ENCODE measurements at places on chromosomes 16 and 17.

DNA sequence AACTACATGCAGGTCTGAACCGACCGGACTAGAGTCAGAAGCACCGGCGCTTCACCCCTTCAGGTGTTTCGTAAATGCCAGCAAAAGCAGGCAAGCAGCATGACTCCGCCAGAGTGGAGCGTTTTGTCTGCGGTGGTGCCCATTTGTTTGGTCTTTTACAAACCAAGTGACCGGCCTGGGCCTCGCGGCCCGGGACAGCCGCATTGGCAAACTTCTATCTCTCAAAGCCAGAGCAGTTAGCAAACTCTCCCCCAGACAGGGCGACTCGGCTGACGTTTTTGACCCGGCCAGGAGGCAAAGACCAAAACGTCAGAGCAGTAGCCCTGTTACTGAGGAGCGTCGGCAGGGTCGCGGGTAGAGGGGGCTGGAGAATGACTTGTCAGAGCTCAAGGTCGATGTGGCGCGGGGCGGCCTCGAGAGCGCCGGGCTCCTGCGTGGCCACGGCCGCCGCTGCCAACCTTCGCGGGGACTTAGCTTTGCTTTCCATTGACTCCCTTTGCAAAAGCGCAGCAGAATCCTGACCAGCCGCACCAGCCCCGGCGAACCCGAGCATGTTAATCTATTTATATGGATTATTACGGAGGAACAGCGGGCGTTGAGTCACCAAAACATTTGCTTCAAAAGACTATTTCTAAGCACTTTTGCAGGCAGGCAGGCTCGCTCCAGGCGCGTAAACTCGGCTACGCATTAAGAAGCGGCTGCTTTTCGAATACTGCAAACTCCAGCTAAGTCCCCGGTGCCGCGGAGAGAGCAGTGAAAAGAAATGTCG lies 763 bp upstream of the SOX9 start:
- peak; percentile 64 for DNase-seq

DNA sequence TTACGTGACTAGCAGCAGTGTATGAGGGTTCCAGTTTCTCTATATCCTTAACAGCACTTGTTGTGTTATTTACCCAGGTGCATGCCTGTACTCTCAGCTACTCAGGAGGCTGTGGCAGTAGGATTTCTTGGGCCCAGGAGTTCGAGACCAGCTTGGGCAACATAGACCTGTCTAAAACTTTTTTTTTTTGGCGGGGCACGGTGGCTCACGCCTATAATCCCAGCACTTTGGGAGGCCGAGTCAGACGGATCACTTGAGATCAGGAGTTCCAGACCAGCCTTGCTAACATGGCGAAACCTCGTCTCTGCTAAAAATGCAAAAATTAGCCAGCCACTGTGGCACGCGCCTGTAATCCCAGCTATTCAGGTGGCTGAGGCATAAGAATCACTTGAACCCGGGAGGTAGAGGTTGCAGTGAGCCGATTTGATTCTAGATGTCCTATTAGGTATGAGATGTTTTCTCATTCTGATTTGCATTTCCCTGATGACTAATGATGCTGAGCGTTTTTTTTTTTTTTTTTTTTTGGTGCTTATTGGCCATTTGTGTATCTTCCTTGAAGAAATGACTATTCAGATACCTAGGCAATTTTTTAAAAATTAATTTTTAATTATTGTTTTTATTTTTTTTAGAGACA lies 13.4 kb downstream of the CASC3 start:
- DNase-seq = no peak

DNA sequence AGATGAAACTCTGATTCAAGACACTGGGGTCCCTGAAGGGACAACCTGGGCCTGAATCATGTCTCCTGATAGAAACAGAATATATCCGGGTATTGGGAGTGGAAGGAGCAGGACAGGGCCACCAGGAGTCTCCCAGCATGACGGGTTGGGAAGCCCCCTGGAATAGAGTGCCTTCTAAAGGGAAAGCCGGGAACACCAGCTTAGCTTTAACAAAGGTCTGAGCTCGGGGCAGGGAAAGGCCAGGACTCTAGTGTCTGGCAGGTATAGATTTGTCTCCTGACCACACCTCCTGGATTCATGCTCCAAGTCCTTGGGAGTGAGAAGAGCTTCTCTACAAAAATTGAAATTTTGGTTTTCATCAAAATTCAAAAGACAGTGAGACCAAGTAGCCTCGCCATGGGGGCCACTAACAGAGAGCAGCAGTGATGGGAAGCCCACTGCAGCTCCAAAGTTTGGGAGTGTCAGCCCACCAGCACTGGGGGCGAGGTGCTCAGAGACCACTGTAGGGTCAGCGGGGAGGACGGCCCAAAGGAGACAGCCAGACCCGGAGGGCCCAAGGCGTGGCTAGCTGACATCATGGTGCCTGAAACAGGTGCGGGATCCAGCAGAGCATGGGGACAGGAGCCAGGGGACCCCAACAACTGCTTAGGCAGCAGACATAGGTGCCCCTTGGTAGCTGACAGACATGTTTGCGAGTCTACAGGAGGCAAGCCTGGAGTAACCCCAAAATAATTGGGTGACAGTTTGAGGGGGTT lies 81.0 kb downstream of the C16orf78 start:
- no peak for DNase-seq

DNA sequence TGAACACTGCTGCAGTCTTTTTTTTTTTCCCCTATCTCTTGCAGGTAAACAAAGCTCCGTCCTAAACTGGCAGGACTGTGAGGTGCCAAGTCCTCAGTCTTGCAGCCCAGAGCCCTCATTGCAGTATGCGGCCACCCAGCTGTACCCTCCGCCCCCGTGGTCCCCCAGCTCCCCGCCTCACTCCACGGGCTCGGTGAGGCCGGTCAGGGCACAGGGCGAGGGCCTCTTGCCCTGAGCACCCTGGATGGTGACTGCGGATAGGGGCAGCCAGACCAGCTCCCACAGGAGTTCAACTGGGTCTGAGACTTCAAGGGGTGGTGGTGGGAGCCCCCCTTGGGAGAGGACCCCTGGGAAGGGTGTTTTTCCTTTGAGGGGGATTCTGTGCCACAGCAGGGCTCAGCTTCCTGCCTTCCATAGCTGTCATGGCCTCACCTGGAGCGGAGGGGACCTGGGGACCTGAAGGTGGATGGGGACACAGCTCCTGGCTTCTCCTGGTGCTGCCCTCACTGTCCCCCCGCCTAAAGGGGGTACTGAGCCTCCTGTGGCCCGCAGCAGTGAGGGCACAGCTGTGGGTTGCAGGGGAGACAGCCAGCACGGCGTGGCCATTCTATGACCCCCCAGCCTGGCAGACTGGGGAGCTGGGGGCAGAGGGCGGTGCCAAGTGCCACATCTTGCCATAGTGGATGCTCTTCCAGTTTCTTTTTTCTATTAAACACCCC lies 13.8 kb downstream of the IL34 start:
- no peak for DNase-seq

GRCh38 chr16:10136916-10137315 lies 45.3 kb downstream of the GRIN2A start:
- no peak for DNase-seq

DNA sequence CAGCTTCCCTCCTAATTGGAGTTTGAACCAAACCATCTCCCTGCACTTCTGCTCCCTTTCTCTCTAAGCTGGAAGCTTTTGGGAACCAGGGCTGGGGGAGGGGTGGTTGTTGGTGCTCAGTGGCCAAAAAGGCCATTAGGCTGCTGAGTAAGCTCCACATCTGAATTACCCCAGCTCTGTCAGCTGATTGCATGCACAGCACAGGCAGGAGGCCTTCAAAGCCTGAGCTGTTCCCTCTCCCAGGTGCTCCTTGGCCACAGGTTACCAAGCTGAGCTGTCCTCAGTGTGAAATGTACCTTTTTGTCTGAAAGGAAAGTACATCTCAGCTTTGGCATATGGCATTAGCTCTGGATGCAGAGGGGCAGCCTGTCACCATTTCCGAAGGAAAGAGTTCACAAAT lies 6.2 kb upstream of the TBKBP1 start:
- no peak for DNase-seq

DNA sequence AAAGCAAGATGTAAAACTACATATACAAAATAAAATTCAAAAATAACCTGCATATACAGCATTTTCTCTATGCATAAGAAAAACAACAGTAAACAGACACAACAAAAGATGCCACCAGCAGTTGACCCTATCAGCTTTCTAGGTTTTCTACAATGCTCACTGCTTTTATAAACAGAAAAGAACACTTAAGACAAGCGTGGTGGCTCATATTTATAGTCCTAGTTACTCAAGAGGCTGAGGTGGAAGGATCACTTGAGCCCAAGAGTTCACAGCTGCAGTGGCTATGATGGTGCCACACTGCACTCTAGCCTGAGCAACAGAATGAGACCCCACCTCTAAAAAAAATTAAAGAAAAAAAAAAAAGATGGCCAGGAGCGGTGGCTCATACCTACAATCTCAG lies 46.5 kb upstream of the ATP2A3 start:
- DNase-seq = no peak

DNA sequence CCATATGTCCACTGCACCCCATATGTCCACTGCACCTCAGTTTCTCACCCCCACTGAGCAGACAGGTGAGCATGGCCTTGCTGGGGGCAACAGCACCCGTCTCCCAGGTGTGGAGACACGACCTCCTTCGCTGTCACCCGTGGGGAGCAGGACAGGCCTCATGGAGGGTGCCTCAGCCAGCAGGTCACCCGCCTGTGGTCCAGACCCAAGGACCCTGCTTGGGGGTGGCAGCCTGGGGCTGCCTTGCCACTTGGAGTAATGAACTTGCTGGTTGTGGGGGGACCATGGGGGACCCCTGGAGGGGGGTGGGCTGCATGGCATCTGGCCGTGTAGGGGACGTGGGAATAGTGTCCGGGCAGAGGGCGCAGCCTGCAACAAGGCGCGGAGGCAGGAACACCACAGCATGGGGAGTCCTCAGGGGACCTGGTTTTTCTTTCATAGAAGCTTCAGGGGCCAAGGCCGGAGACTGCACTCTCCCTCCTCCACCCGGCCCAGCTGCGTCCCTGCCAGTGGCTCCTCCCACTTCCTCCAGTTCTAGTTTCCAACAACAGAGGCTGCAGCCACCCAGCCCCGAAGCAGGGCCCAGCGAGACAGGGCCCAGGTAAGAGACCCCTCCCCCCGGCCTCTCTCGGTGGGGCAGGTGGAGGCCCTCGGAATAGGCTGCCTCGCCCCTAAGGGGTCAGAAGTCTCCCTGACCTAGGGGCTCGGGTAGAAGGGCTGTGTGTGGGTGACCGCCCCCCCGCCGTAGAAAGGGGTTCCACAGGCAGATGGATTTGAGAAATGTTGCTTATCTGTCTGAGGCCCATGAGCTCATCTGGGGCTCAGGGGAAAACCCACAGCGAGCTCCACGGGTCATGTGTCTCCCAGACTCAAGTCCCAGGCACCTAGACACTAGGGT lies at the start of gene NHLRC4:
Gene NHLRC4, plus strand, starts transcription at position 531 of the 898 bp plus-strand sequence. CDS start 1,043 bp downstream, outside the sequence.
- DNase-seq = peak; percentile 87

- no peak for DNase-seq
Measured at GRCh38 chr17:44552361-44552760, 4.9 kb upstream of the FZD2 start.

- no peak for DNase-seq
Measured at GRCh38 chr17:40342504-40343218, 21.9 kb downstream of the GJD3 start.

- DNase-seq = no peak
Measured at GRCh38 chr17:83084214-83084613, 4.8 kb downstream of the METRNL start.

GRCh38 chr17:43443381-43443780 lies 40.4 kb upstream of the DHX8 start:
- no peak for DNase-seq

DNA sequence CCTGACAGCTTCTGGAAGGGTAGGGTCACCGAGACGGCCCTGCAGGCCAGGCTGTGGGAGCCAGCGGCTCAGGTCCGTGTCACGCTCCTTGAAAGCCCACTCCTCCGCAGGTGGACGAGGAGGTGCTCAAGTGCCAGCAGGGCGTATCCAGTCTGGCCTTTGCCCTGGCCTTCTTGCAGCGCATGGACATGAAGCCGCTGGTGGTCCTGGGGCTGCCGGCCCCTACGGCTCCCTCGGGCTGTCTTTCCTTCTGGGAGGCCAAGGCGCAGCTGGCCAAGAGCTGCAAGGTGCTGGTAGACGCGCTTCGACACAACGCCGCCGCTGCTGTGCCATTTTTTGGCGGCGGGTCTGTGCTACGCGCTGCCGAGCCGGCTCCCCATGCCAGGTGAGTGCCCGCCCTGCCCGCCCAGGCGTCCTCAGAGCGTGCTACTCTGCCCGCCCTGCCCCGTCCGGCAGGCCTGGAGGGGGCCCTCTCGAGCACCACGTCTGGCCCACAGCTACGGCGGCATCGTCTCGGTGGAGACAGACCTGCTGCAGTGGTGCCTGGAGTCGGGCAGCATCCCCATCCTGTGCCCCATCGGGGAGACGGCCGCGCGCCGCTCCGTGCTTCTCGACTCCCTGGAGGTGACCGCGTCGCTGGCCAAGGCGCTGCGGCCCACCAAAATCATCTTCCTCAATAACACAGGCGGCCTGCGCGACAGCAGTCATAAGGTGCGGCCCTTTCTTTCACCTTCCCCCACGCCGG lies 1.3 kb downstream of the NAGS start:
- no peak for DNase-seq

- DNase-seq = no peak
Measured at GRCh38 chr17:38334480-38335364, 9.0 kb downstream of the GPR179 start.

- DNase-seq = no peak
Measured at GRCh38 chr17:56326001-56326359, 172.7 kb downstream of the ANKFN1 start.

DNA sequence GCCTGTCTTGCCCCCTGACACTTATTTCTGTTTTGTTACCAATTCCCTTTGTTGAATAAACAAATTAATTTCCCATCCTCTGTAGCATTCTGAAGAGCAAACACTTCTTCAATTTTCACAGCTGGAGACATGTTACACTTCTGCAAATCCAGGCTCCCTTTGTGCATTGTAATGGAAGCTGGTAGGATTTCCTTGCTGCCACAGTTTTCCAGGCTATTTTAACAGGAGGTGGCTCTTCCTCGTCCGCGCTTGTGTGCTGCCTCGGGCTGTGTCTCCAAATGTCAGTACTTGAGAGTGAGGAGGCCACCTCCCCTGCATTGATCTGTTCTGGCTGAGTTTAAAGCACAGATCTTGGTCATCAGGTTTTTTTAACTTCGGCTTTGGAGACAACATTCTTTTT lies 40.0 kb downstream of the SOST start:
- DNase-seq = no peak

- DNase-seq = peak; percentile 69
Measured at GRCh38 chr17:40251576-40251975, 32.5 kb downstream of the WIPF2 start.

DNA sequence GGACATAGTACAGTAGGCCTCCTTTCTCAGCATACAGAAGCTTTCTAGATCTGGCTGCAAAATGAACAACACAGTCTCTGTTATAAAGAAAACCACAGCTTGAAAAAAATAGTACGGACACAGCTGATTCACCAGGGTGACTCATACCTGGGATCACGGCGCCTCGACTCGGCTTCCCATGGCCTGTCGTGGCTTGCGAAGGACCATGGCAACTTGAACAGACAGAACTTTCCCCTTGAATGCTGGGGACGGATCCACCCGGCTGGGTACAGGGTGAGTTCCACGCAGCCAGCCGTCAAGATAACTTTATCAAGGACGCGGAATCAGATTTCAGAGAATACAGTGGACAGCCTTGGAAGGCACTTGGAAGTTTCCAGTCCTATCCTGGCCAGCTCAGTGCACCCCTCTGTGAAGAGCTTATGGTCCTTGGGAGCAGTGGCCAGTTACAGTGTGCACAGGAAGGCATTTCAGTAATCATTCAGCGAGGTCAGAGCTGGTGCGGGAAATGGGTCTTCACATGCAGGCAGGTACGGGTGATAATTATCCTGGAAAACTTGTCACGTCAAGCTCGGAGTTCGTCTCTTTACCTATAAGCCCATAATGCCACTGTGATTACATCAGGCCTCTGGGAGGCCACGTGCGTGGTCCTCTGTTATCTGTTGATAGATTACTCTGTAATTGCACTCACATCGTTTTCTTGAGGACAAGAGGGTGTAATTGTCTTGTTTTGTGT lies 57.9 kb upstream of the MAF start:
- peak; percentile 82 for DNase-seq
